A549 treated with AZD2906 at 1 μM for 4 hours (cell line): ENCODE measurements at places on chromosomes 3 and 15. TPM values are rescaled to one million over a fixed set of nuclear protein-coding genes. Genes with fewer than 3 reads are reported as not detected.

The GPR87 gene
- 1.8 to 2.5 TPM (median 2.3 TPM) in 5 replicates for total RNA-seq

The SLC6A11 gene
- total RNA-seq = 0.06 to 0.09 TPM (median 0.07 TPM) in 5 replicates

The UCN2 gene
- total RNA-seq = 5.9 to 8.7 TPM (median 8.2 TPM) in 5 replicates

The NANOGP8 gene
- not detected in 5 replicates for total RNA-seq

The ACP3 gene
- 0.03 to 0.11 TPM (median 0.05 TPM) in 3 of 5 replicates, not detected in the others for total RNA-seq

The FANCD2OS gene
- not detected in 5 replicates for total RNA-seq

The CFAP161 gene
- not detected in 5 replicates for total RNA-seq

The PFKFB4 gene
- 9.9 to 11.9 TPM (median 10.3 TPM) in 5 replicates for total RNA-seq

The ACTRT3 gene
- total RNA-seq = 2.6 to 3.3 TPM (median 3.1 TPM) in 5 replicates

The ERC2 gene
- total RNA-seq = 0.14 to 0.19 TPM in 2 of 5 replicates, not detected in the others

The KIF15 gene
- 7.4 to 12.6 TPM (median 7.8 TPM) in 5 replicates for total RNA-seq

The BSN gene
- 0.12 to 0.19 TPM (median 0.16 TPM) in 5 replicates for total RNA-seq

The CCDC54 gene
- not detected in 5 replicates for total RNA-seq

The BFSP2 gene
- total RNA-seq = not detected in 5 replicates

The NDN gene
- total RNA-seq = 0.03 to 0.08 TPM (median 0.05 TPM) in 4 of 5 replicates, not detected in the other

The FGF7 gene
- not detected in 5 replicates for total RNA-seq

The TM2D3 gene
- total RNA-seq = 32.1 to 38.9 TPM (median 33.3 TPM) in 5 replicates

The AP3B2 gene
- total RNA-seq = 0.40 to 0.98 TPM (median 0.68 TPM) in 5 replicates

The CRABP1 gene
- 0.98 to 2.4 TPM (median 1.8 TPM) in 5 replicates for total RNA-seq

The ISG20 gene
- 39.0 to 44.4 TPM (median 41.2 TPM) in 5 replicates for total RNA-seq

The GNL3 gene
- 79.2 to 147 TPM (median 84.1 TPM) in 5 replicates for total RNA-seq

The FBXO40 gene
- not detected in 5 replicates for total RNA-seq

The CSTA gene
- 0.81 to 1.1 TPM (median 0.86 TPM) in 5 replicates for total RNA-seq

The TICRR gene
- 10.5 to 12.4 TPM (median 11.6 TPM) in 5 replicates for total RNA-seq

The DUOXA1 gene
- 0.06 to 0.30 TPM (median 0.09 TPM) in 5 replicates for total RNA-seq

The ZDHHC19 gene
- total RNA-seq = 0.22 to 0.35 TPM (median 0.29 TPM) in 4 of 5 replicates, not detected in the other

The AMIGO3 gene
- total RNA-seq = 0.58 to 1.8 TPM (median 0.82 TPM) in 5 replicates

The H1-8 gene
- not detected in 5 replicates for total RNA-seq

The CASR gene
- total RNA-seq = not detected in 5 replicates

The NR1I2 gene
- not detected in 5 replicates for total RNA-seq

The PLAAT1 gene
- total RNA-seq = 0.10 to 0.16 TPM in 2 of 5 replicates, not detected in the others

The PSMD2 gene
- total RNA-seq = 266 to 403 TPM (median 288 TPM) in 5 replicates

The HTR3E gene
- total RNA-seq = not detected in 5 replicates

The RAB6B gene
- 1.4 to 3.1 TPM (median 2.6 TPM) in 5 replicates for total RNA-seq

The HYAL1 gene
- total RNA-seq = 0.39 to 0.84 TPM (median 0.54 TPM) in 5 replicates

The PDCD10 gene
- 47.6 to 64.7 TPM (median 52.8 TPM) in 5 replicates for total RNA-seq

The PIGZ gene
- 1.2 to 1.7 TPM (median 1.4 TPM) in 5 replicates for total RNA-seq

The LDHAL6B gene
- total RNA-seq = not detected in 5 replicates

The P2RY1 gene
- 0.41 to 0.53 TPM (median 0.45 TPM) in 5 replicates for total RNA-seq

The TGM5 gene
- not detected in 5 replicates for total RNA-seq

The SKOR1 gene
- total RNA-seq = 0.03 to 0.08 TPM (median 0.05 TPM) in 4 of 5 replicates, not detected in the other
